ENCODE measurements at places on chromosomes 3 and 15.

DNA sequence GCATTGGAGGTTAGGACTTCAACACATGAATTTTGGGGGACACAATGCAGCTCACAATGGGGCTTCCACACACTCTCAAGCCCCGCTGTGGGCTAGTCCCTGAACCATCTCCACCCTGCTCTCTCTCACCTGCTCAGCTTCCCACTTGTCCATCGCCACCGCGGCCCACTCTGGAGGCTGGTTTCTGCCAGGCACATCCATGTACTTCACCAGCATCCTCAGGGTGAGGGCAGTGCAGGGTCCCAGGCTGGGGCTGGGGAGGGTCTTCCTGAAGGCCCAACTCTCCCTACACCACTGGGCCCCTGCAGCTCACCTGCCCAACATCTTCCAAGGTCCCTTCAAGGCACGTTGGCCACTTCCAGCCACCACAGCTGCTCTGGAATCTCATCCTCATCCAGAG, 46.4 kb downstream of the KLF15 start:
- no peak for DNase-seq

GRCh38 chr3:29067007-29067406, 213.9 kb upstream of the RBMS3 start:
- DNase-seq = no peak

DNA sequence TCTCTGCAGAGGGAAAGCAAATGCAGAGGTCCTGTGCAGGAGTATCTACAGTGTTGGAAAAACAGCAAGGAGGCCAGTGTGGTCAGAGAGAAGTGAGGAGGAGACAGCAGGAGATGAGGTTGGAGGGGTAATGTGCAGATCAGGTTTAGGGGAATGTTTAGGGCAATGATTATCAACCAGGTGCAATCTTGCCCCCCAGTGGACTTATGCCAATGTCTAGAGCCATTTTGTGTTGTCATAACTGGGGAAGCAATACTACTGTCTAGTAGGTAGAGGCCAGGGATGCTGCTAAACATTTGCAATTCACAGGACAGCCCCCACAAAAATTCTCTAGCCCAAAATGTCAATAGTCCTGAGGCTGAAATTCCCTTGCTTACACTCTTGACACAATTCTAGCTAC, 13.1 kb downstream of the CCDC191 start:
- DNase-seq = no peak

- DNase-seq = no peak
Observed at GRCh38 chr3:113213896-113214587, 2.7 kb downstream of the BOC start.

GRCh38 chr3:189776149-189776824, 145.1 kb downstream of the TP63 start:
- DNase-seq = no peak

DNA sequence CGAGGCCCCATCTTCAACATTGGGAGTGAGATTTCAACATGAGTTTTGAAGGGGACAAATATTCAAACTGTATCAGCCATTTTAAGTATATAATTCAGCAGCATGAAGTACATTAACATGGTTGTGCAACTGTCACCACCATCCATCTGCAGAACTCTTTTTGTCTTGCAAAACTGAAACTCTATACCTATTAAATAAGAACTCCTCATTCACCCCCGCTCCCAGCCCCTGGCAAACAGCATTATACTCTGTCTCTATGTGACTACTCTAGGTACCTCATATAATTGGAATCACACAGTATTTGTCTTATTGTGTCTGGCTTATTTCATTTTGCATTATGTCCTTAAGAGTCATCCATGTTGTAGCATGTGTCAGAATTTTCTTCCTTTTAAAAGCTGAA, 110.1 kb downstream of the MAP2K5 start:
- DNase-seq = no peak

GRCh38 chr15:57611938-57612337, 20.2 kb downstream of the MYZAP start:
- no peak for DNase-seq

DNA sequence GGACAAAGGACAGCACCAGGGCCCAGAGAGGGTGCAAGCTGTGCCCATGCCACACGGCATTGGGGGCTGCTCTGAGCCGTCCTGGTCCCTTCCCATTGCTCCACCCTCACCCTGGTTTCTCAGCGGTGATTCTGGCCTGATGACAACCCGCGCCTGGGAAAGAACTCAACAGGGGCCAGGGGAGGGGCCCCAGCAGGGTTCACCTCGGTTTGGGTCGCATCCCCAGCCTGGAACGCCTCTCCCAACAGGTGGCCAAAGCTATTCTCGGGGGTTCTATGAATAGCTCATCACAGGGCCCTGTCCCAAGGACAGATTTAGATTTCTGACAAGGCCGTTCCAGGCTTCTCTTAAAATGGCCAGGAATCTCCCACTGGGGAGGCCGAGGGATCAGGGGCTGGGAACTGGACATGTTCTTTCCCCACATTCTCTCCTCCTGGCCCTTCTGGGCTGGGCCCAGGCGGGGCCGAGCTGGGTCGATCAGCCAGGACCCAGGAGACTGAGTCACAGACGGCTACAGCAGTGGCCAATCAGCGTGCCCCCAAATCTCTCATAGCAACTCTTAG, 17.9 kb downstream of the GRIP2 start:
- no peak for DNase-seq

DNA sequence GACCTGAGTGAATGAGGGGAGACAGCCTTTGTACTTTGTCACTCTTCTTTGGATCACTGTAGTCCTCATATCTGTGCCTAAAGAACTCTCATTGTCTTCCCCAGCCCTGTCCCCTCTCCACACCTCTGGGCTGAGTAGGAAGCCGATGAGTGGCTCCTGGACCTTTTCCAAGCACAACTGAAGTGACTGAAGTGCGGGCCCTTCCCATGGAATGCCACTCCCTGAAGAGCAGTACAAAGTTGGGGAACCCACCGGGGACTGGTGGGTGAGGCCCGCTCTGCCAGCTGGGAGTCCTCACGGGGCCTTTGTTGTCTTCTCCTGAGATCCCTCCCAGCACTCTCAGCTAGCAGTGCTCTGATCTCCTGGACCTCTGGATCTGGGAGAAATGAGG, 90.1 kb downstream of the AAGAB start:
- no peak for DNase-seq

GRCh38 chr3:4772171-4772804, 206.9 kb upstream of the BHLHE40 start:
- no peak for DNase-seq

- DNase-seq = peak; percentile 41
Observed at GRCh38 chr3:190862209-190863118, at the start of gene GMNC. GMNC (minus strand) TSS chr3:190862694; CDS start chr3:190862615, 79 bp downstream.
